RWPE1 (cell line): ENCODE measurements at places on chromosomes 6 and 20.

DNA sequence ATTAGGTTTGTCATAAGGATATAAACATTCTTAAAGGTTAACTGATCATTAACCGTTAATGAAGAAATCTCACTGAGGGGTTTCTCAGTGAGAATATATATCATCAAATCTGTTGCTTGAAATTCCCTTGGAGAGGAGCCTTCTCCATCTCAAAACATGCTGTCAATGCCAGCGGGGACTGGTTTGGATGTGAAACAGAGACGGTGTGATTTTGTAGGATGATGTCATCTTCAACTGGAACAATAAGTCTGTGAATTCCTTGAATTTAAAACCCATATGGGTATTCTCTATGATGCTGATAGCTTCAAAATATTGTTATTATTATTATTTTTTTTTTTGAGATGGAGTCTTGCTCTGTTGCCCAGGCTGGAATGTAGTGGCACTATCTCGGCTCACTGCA is 75.9 kb downstream of the GMPR start:
- DNase-seq, result no peak

GRCh38 chr6:85674604-85675003 is 31.9 kb upstream of the SYNCRIP start:
- no peak for DNase-seq

GRCh38 chr6:157561414-157561790 is 180.4 kb downstream of the ZDHHC14 start:
- no peak for DNase-seq

DNA sequence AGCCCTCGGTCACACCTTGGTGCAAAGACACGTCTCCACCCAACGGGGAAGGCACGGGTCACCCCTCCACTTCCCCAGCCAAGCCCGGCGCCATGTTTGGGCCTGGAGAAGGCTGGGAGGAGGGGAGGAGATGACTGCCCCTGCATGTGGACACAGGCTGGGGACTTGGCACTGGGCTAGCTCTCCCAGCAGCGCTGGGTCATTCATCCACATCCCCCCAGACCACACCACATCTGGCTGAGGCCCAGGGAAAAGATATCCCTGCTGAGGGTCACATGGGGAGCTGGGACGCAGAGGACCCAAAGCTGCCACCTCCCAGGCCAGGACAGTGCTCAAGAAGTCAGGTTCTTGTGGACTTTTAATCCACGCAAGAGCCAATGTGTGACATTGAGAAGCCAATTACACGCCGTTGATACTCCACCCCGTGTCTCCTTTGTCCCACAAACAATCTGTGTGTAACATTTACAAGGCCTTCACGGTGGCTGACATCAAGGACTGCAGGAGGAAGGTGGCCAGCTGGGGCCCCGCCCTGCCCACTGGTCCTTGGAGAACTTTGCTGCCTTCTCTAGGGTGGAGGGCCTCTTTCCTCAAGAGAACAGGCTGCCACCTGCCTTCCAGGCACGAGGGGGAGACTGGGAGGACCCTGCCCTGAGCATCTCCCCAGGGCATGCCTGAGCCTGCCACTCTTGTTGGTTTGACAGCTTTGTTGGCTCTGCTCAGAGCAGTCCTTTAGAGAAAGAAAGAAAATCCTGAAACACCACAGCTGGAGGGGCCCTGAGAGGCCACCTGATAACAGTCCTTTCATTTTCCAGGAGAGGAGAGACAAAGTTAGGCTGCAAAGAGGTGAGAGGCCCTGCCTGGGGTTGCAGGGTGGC is 5.3 kb upstream of the IP6K3 start:
- DNase-seq, result no peak

DNA sequence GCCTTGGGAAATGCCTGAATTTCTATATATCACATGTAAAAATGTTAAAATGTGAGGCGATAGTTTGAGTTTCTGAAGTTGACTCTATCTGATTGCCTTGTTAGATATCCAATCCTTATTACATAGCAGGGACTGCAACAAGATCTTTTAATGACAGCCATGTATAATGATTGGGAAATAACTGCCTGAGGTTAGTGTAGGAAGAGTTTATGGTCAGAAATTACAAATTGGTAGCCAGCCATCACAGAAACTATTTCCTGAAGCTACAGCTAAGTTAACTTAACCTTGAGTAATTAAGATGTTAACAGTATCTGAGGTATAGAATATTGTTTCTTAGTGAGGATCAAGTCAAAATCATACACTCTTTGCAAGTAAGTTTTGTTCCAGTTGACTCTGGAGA is 41.0 kb downstream of the AKIRIN2 start:
- DNase-seq, result no peak

GRCh38 chr6:132215805-132216204 is 185.5 kb downstream of the MOXD1 start:
- DNase-seq, result no peak

DNA sequence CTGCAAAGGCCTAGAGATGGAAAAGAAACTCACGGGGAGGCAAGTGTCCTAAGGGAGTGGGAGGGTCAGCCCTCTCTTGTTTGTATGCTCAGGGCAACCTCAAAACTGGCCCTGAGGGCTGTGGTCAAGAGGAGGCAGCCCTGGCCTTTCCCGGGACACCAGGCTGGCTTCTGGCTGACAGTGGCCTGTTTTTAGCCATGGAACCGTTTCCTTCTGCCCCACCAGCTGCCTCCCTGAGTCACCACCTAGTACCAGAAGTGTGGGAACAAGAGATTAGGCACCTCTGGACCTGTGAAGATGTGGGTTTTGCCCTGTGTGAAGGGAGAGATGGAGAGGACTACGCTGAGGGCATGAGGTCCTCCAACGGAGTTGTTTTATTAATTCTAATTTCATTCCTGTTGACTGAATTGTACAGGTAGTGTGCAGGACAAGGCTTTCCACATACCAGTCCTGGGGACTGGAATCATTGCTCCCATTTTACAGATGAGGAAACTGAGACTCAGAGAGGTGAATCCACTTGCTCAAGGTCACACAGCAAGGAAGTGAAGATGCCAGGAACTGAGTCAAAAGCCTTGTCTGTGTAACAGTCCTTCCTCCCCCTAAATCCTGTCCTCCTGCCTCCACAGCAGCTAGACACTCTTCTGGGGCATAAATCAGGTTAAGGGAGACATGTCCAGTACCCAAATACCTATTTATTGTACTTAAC is 5.5 kb downstream of the FOXS1 start:
- no peak for DNase-seq

- DNase-seq, result no peak
These were observed 1606.8 kb downstream of the KHDRBS2 start for GRCh38 chr6:60679175-60679574.

GRCh38 chr6:154249499-154250298 is 106.9 kb downstream of the IPCEF1 start:
- no peak for DNase-seq

DNA sequence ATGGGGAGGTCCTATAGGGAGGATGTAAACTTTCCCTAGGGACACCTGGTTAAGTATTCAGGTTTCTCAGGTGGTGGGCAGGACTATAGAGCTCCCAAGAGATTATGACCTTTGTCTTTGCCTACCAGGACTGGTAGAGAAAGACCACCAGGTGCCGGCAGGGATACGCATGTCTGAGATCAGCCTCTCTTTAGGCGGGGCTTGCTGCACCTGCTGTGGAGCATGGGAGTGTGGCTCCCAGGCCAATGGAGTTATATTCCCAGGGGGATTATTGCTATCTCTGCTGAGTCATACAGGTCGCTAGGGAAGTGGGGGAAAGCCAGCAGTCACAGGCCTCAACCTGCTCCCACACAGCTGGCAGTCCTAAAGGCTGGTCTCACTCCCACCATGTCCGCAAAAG is 280.5 kb upstream of the MMS22L start:
- no peak for DNase-seq

DNA sequence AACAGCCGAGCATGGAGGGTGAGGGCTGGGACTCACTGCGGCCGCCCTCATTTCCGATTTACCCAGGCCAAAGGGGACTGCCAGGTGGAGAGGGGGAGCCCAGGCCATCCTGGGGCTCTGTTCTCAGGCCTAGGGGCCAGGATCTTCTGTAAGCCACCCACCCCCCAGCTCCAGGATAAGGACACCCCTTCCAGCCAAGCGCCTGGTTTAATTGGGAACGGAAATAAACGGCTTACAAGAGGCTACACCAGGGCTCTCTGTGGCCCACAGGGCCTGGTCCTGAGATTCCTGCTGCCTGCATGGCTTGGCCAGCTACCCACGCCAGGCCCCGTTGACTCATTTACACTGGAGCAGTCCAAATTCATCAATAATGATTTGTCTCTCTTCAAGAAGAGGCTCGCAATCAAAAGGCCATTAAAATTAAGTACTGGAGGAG is 68.1 kb upstream of the TOP1 start:
- DNase-seq, result no peak

GRCh38 chr6:13741365-13741764 is 29.7 kb upstream of the RANBP9 start:
- DNase-seq, result no peak

DNA sequence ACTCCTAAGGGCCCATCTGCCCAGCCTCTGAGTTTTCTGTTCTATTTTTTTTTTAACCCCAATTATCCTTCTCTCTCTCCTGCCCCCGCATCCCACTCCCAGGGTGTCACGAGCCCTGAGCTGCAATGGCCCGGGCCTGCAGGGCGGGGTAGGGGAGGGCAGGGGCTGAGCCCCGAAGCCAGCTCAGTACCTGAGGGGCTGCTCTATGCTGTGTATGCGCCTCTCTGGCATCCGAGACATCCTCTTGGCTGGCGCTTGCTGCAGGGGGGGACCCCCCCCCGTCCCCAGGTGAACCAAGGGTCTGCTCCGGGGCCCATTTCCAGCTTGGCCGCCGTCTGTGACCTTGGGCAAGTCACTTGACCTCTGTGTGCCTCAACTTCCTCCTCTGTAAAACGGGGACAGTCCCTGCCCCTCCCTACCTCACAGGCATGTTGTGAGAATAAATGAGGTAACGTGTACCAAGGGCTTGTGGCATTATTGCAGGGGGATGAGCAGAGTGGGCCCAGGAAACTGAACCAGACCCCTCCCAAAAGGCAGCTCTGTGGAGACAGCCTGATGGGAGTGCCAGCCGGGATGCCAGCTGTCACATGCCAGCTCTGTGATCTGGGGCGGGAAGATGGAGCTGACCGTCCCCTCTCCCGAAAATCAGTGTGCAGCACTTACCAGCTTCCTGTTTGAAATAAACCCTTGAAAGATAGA is 13.0 kb upstream of the MYL9 start:
- DNase-seq, result no peak

GRCh38 chr20:57867807-57868206 is 158.0 kb upstream of the PMEPA1 start:
- no peak for DNase-seq
